ENCODE measurements at places on chromosomes 2 and 18.

GRCh38 chr2:120766470-120767351 lies 31.0 kb downstream of the GLI2 start:
- no peak for DNase-seq

- no peak for DNase-seq
Observed at GRCh38 chr18:8807488-8807805, 102.1 kb downstream of the MTCL1 start.

DNA sequence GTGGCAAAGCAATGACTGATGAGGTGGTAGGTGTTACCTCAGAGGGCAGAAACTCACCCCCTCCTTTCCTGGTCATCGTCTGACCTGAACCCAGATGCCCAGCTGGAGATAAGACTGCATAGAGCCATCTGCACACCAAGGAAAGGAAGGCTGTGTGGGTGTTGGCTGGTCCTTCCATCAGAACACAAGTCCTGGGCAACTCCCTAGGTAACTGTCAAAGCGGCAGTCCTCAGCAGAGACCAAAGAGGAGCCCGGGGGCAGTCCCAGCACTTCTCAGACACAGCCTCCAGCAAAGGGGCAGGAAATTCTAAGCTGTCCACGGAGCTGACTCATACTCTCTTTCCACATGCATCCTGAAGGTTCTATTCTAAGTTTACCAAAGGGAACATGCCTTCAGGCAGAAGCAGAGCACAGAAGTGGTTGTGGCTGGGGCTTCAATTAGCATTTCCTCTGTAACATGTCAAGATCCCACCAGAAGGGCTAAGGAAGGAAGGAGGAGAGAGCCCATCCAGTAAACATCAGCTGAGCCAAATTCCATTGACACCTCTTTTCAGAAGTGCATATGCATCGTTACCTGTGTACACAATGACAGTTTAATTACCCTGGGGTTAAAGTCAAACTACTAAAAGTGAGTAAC lies 54.7 kb downstream of the SPRED2 start:
- no peak for DNase-seq

GRCh38 chr18:33761363-33761762 lies 183.3 kb downstream of the ASXL3 start:
- no peak for DNase-seq

GRCh38 chr18:80238651-80239260 lies 8.6 kb downstream of the PARD6G start:
- no peak for DNase-seq
